ENCODE measurements at places on chromosomes 16 and 17.

- no peak for DNase-seq
These were observed 7.1 kb downstream of the ACSF3 start for GRCh38 chr16:89100601-89101302.

DNA sequence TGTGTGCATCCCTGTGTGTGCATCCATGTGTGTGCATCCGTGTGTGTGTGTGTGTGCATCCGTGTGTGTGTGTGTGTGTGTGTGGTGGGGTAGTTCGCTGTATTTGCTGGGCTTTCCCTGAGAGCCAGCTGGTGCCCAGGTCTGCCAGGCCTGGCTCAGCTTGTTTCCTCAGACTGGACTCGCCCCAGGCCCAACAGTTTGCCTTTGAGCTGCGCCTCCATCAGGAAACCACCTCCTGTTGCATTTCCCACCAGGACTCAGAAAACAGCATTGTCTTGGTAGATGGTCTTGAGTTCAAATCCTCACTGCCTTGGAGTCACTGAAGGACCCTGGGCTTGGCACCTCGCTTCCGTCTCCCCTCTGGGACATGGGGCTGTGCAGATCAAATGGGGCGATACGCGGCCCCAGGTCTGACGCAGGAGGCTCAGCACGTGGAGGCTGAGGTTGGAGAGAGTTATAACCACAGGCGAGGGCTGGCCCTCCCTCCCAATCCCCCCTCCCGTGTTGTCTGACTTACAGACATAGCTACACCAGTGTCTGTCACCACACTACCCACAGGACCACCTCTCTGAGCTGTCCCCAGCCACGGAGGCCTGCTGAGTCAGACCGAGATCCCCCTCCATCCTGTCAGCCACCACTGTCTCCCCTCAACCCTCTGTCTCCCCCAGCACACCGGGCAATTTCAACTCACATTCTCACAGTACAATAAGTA lies 4.7 kb downstream of the ITGAE start:
- DNase-seq, result no peak

GRCh38 chr17:4229627-4230541 lies 33.9 kb downstream of the ANKFY1 start:
- no peak for DNase-seq

GRCh38 chr17:622356-622755 lies 92.3 kb downstream of the VPS53 start:
- no peak for DNase-seq

- no peak for DNase-seq
These were observed 59.1 kb downstream of the OTOA start for GRCh38 chr16:21722771-21723455.

GRCh38 chr17:19996086-19996485 lies 13.1 kb upstream of the SPECC1 start:
- no peak for DNase-seq

GRCh38 chr17:38456031-38456815 lies 28.0 kb downstream of the ARHGAP23 start:
- DNase-seq, result no peak

DNA sequence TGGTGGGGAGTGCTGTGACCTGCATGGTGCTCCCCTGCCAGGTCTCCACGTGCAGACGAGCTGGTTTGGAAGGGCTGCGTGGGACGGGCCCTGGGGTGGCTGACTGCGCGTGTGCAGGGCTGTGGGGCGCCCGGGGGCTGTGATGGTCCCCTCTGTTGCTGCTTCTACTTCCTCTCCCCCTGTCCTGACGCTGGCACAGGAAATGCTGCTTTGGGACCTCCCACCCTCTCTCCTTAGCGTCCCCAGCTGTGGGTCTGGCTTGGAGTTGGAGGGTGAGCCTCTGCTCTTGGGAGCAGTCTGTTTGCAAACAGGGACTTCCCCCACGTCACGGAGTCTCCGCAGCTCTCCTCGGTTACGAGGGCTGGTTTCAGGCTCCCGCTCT lies 35.2 kb downstream of the TSC2 start:
- no peak for DNase-seq

DNA sequence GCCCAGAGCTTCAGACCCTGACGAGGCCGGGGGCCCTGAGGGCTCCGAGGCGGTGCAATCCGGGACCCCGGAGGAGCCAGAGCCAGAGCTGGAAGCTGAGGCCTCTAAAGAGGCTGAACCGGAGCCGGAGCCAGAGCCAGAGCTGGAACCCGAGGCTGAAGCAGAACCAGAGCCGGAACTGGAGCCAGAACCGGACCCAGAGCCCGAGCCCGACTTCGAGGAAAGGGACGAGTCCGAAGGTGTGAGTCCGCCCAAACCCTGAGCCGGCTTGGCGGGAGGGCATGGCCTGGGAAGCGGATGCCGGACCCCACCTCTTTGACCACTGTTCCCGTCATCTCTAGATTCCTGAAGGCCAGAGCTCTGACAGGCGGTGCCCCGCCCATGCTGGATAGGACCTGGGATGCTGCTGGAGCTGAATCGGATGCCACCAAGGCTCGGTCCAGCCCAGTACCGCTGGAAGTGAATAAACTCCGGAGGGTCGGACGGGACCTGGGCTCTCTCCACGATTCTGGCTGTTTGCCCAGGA lies 4.4 kb downstream of the NOL3 start:
- DNase-seq, result no peak

DNA sequence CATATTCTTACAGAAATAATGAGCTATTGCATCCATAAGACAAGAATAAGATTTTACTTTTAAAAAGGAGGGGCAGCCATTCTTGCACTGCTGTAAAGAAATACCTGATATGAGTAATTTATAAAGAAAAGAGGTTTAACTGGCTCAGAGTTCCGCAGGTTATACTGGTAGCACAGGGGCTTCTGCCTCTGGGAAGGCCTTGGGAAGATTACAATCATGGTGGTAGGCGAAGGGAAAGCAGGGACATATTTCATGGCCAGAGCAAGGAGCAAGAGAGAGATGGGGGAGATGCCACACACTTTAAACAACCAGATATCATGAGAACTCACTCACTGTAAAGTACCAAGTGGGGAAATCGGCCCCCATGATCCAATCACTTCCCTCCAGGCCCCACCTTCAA lies 20.9 kb upstream of the CSNK2A2 start:
- DNase-seq, result no peak

DNA sequence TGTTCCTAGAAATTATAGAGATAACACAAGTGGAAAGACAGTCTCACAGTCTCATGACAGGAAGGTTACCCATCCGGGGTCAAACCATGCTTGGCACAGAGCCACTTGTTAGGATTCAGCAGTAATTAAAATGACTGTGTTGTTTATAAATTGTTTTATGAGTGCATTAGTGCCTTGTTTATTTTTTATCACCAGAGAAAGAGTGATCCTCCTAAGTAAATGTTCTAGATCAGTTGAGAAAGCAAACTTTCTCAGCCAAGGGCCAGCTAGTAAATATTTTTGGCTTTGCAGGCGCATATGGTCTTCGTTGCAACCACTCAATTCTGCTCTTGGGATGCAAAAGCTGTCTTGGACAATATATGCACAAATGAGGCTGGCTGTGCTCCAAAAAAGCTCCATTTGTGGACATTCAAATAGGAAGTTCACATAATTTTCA lies 253.9 kb upstream of the CACNG5 start:
- peak; percentile 46 for DNase-seq

GRCh38 chr16:58656899-58657298 lies 27.3 kb upstream of the CNOT1 start:
- no peak for DNase-seq

DNA sequence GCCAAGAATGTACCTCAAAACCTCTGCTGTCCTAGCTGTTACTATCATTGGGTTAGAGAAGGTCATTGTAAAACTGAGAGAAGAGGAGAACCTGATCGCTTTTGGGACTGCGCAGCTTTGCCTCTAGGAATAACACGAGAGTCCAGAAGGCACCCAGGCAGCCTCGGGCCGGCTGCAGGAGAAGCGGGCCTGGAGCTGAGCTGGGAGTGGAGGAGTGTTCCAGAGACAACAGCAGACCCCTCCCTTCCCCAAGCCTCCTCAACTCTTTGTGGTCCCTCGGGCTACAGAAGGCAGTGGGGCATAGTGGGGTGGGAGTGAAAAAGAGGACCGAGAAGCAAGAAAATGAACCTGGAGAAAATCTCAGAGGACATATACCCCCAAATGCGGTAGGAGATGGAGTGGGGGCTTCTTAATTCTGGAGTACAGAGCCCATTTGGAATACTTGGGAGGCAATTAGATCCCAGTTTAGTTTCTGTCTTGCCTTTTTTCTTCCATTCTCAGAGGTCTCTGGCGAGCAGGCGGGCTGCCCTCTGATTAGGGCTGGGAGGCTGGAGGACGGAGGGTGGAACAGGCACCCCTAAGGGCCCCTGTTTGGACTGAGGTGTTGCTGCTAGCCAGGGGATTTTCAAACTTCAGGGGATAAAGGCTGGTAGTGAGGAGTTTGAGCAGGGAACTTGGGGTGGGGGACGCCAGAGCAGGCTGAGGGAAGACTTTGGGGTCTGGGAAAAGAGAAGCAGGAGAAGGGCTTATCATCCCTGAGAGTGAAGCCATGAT lies 13.3 kb upstream of the HOXB2 start:
- DNase-seq, result no peak

DNA sequence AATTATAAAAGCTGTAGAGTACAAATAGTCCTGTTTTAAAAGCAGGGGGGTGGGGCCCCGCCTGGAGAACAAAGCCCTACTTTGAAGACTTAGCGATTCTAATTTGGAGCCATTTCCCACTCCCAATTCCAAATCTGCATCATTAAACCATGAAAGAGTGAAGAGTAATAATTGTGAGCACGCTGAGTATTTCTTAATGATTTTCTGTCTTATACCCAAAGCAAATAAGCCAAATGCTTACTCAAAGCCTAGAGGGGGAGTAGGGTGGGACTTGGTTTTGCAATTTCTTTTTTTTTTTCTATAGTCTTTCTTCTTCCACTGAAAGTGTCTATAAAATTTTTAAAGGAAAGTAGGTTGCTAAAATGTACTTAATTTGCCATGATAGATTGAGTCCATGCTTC lies 470.1 kb downstream of the TOX3 start:
- no peak for DNase-seq

DNA sequence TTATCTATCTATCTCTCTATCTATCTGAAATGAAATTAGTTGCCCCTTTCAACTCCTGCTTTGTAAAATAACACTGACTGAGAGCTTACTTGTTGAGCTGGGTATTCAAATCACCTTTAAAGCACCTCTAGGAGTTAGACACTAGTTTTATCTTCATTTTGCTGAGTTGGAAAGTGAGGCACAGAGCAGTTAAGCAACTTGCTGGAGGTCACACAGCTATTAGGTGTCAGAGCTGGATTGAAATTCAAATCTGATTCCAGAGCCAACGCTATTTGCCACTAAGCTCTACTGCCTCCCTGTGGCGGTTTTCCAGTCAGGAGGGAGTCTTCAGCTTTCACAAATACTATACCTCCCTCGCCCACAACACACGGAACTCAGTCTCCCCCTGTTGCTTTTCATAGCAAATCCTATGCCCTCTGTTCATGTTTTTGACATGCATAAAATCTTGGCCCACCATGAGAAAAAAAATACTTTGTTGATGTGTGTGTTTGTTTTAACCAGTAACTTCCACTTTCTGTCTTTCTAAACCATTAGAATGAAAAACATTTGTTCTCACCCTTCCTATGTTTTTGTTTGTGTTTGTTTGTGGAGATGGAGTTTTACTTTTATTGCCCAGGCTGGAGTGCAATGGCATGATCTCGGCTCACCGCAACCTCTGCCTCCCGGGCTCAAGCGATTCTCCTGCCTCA lies 74.8 kb upstream of the SMURF2 start:
- no peak for DNase-seq

GRCh38 chr17:65039336-65039988 lies 17.1 kb downstream of the GNA13 start:
- no peak for DNase-seq

- DNase-seq, result peak; percentile 1
These were observed 27.5 kb upstream of the PIK3R6 start for GRCh38 chr17:8894673-8895578.

DNA sequence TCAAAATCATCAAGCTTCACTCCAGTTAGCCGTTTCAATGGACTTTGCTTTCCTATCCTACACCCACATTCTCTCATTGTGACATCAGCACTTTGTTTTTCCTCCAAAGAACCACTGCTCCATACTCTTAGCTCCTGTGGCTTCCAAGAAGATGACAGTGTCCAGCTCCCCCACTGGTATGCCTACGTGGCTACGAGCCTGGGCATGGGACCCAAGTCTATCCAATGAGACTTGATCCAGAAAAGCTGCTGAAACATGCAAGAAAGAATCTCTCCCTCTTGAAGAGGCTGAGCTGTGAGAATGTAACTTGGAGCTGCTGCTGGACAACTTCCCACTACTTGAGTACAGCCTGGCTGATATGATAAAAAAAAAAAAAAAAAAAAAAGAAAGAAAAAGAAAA lies 9.4 kb downstream of the TOX3 start:
- no peak for DNase-seq

- DNase-seq, result no peak
These were observed 10.0 kb upstream of the BEAN1 start for GRCh38 chr16:66416939-66417700.

GRCh38 chr16:74726716-74727115 lies 26.1 kb upstream of the MLKL start:
- DNase-seq, result no peak

- DNase-seq, result no peak
These were observed 65.5 kb downstream of the PLD6 start for GRCh38 chr17:17140590-17140980.

GRCh38 chr17:77778636-77779489 lies 179.6 kb upstream of the TNRC6C start:
- DNase-seq, result peak; percentile 73

- DNase-seq, result no peak
These were observed 2.1 kb downstream of the DHRS11 start for GRCh38 chr17:36593656-36594316.

GRCh38 chr16:20774703-20775362 lies 11.0 kb downstream of the ACSM3 start:
- peak; percentile 42 for DNase-seq

DNA sequence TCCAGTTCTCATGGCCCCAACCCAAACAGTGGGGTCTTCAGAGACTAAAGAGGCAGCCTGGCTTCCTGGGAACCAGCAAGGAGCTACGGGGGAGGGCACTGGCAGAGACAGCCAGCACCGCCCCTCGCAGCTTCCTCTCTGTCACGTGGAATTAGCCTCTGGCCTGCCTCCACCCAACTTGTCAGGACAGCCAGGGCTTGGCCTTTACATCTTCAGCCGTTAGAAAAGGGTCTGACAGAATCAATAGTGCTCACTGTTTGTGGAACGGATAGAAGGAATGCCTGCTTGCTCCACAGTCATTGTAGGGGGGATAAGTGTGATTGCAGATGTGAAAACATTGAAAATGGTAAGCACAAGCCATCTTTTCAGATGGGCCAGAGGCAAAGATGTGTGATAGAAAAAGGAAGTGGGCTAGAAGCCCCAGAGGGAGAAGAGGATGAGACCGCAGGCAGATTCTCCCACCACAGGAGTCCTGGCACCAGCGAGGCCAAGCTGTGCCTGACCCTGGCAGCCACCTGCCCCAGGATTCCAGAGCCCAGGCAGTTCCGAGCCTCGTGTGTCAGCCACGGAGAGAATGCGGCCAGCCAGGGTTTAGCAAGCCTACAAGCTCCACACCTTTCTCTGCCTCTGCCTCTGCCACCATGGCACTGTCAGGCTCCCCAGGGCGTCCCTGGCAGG lies 18.6 kb downstream of the GRIN2C start:
- no peak for DNase-seq

GRCh38 chr17:38853292-38854219 lies at the start of gene RPL23:
Gene RPL23 (minus strand): TSS chr17:38853721. CDS start chr17:38853710, 11 bp downstream.
- DNase-seq, result peak; percentile 98

Measured in COR-L47 (cell line).